ENCODE measurements at places on chromosomes 7 and 10.

DNA sequence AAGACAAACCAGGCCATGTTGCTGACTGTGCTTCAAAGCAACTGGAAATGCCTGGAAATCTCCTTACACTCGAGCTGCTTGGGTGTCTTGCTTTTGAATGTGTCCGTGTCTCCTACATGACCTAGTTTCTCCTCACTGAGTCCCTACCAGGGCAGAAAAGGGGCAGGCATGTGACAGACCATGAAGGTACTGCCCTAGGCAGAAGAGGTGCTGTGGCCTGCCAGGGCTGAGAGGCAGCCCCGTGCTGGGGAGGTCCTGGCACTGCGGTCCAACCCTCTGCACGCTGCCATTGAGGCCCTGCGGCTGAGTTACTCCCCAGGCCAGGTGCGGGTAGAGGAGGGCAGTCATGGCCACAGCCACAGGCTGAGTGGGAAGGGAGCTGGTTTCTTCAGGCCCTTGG, 159.3 kb downstream of the LYZL1 start:
- DNase-seq = no peak

GRCh38 chr10:105010411-105011121, 369.5 kb downstream of the SORCS3 start:
- DNase-seq = no peak

GRCh38 chr10:4407783-4408182, 418.2 kb upstream of the AKR1E2 start:
- no peak for DNase-seq

DNA sequence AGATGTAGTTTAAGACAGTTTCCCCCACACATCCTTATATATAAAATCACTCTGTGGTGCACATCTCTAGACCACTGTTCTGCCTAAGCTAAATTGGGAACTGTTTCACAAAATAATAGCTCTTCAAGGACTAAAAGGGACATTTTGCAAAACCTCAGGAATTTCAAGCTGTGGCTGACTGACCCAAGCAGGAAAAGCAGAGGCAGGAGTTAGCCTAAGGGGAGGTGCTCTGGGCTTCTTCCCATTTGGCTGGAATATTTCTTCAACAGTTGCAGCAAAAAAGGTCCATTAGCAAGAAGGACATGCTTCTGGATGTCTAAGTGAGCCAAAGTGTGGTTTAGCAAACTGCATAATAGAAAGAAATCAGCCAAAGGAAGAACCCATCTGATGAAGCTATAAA, 551.2 kb upstream of the ANKRD30A start:
- DNase-seq = no peak

GRCh38 chr7:51702673-51703072, 386.1 kb upstream of the COBL start:
- DNase-seq = no peak

- DNase-seq = no peak
Observed at GRCh38 chr7:18889436-18889835, 228.0 kb downstream of the TWIST1 start.

All from upper lobe of right lung (tissue), 1 donor.